Coronary artery (tissue), 2 donors: ENCODE measurements at places on chromosomes 7 and 10.

DNA sequence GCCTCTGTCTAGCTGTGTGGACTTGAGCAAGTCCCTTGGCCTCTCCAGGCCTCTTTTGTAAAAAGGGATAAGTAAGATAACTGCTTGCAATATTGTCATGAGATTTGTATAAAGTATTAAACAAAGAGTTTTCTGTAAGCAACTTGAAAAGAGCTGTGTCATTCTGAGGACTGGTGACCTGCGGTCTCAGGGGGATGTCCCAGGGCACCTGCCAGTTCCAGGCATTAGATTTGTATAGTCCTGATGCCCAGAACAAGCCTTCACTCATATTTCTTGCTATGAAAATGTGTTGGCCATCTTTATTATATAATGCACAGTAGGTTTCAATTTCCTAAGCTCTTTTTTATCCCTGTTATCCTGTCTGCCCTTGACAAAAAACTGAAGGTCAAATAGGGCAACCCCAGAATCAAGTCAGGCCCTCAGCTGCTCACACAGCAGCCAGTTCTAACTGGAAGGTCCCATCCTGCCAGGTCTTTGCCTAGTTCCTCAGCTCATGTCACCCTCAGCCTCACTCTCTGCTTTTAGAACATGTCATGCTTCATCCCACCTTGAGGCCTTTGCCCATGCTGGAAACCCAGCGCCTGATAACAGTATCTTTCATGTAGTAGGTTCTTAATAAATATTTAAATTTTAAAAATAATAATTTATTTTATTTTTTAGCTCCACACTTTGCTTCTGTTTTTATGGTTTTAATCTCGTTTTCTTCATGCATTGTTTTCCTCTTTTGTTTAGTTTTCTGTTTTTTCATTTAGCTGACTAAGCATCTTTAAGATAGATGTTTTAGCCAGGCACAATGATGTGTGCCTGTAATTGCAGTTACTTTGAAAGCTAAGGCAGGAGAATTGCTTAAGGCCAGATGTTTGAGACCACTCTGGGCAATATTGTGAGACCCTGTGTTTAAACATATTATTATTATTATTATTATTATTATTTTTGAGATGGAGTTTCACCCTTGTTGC lies 87.5 kb upstream of the ZNF92 start:
- no peak for DNase-seq

DNA sequence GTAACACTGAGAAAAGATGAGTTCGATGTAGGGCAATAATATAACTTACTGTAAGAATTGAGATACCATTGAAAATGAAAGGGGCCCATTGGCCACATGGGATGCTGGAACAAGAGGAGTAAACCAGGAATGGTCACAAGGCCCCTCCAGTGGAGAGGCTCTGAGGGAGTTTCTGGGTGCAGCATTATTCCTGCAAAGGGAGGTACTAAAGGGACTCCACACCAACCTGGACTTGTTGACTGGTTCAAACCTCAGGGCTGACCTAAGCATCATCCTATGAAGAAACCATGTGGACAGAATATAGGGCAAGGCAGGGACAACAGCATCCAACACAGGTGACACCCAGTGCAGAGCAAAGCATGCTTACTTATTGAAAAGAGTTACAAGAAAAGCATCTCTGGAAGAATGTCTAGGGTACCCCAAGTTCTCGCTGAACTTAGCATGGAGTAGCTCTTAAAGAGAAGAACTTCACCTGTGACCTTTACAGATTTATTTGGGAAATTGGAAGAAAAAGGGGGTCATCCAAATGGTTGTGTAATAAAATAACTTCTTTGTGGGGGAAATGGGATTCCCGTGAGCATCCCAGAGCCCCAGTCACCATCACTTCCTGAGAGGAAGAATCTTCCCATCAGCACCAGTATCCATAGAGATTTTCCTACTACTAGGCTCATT lies 34.7 kb downstream of the PRSS2 start:
- DNase-seq = no peak

DNA sequence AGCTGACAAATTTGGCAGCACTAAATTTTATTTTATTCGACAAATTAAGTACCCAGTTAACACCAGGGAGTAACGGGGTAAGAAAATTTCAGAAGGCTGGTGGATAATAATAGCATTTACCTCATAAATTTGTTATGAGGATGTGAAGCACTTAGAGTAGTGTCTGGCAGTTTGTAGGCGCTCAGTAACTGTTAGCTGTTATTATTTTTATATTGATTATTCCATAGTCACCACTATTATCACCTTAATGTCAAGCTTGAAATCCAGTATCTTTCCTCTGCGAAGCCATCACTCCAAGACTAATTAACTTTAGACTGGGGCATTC lies 563 bp upstream of the COA1 start:
- DNase-seq = no peak

DNA sequence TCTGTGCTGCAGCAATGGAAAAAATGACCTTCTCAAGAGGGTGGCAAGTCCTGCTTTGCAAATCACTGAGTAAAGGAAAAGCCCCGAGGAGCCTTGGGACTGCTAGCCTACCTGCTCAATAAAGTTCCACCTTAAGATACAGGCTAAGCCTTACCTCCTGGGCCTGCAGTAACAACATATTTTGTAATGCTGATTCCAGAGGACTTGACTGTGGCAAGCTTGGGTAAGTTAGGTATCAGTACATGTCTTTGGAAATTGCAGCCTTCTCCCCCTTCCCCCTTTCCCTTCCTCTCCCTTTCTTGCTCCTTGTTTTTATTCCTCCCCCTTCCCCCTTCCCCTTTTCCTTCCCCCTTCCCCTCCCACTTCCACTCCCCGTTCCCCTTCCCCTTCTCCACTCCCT lies 126.2 kb downstream of the SORCS3 start:
- DNase-seq = no peak
